ENCODE measurements at places on chromosomes 5 and 9.

DNA sequence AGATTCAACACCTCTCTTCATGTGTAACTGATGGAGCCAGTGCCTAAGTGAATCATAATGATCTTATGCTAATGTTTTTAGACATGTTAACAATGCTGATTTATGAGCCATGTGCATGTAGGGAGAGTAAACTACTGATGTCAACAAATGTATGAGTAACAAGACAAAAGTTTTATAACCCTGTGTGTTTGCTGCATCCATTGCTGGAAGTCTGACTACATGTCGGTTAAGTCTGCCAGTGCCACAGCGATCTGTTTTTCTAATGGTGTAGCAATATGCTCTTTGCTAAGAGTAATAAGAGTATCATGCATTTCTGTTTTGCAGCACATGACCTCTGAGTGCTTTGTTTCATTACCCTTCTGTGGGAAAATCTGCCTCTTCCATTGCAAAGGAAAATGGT, 26.4 kb upstream of the TMOD1 start:
- DNase-seq, result no peak

DNA sequence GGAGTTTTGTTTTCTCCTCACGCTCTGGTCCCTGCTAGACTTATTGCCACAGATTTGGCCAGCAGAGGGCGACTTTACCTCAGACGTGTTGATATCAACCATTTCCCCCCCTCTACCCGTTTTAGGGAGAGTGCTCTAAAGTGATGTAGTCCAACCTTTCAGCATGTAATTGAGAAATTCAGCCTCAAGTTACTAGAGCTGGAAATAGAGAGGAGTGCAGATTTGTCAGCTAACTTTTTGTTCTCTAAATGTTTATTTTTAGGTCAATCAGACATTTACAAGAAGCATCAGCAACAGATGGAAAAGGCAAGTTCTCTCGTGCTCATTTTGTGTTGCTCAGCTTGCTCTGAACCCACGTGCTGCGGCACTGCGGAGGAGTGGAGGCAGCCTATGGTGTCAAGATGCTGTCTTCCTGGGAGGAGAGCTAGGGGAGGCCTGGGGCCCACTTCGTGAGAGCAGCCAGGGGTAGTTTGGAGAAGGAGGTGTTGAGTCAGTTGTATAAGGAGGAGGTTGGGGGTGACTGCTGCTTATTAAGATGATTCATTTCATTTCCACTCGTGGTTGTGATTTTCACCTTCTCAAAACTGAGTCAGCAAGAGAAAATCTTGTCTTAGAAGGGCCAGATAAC, 53.6 kb downstream of the GPR107 start:
- peak; percentile 52 for DNase-seq

- DNase-seq, result no peak
Measured at GRCh38 chr5:137395011-137395755, 103.9 kb downstream of the SPOCK1 start.

DNA sequence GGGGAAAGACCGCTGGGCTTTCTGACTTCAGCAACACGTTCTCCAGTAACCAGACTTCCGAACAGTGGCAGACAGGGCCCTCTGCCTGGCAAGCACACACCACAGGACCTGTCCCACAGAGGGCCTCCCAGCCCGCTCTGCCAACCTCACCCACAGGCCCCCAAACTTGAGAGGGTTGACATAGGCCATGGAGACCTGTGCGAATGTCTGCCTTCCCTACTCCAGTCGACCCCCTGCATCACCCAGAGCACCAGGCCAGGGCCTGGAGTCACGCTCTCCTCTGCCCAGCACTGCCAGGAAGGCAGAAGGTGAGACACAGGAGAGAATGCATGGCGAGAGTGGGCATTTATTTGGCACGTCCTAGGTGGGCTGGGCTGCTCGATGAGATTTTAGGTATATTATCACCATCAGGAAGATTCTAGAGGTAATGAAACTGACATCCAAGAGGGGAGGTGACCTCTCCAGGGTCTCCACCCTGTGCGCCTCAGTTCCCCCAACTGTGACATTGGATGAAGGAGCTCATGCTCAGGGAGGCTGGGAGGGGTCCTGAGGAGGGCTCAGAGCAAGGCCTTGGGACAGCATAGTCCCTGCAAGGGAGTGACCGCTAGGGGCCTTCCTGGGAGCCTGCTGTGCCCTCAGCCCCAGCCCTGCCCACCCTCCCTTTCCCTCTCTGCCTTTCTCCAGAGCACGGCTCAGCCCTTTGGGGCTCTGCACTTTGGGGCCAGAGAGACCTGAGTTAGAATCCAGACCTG, 54.9 kb downstream of the DUSP1 start:
- DNase-seq, result no peak

GRCh38 chr5:66769030-66769733, 173.0 kb downstream of the MAST4 start:
- no peak for DNase-seq

DNA sequence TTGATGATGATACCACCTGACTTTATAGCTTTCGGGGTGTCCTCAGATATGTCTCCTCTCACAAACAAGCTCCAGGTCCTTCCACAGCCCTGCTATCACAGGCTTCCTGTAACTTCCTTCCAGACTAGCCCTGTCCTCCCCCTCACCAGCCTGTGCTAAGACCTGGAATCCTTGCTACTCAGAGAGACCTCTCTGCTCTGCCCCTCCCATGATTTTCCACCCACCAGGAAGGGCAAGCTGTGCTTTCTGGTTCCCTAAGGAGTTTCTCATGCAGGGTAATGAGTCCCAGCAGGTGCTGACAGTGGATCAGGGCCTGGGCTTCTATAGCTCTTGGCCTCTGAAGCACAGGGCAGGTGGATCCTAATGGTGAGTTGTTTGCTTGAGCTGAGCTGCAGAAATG, 86.9 kb downstream of the AOPEP start:
- DNase-seq, result no peak

DNA sequence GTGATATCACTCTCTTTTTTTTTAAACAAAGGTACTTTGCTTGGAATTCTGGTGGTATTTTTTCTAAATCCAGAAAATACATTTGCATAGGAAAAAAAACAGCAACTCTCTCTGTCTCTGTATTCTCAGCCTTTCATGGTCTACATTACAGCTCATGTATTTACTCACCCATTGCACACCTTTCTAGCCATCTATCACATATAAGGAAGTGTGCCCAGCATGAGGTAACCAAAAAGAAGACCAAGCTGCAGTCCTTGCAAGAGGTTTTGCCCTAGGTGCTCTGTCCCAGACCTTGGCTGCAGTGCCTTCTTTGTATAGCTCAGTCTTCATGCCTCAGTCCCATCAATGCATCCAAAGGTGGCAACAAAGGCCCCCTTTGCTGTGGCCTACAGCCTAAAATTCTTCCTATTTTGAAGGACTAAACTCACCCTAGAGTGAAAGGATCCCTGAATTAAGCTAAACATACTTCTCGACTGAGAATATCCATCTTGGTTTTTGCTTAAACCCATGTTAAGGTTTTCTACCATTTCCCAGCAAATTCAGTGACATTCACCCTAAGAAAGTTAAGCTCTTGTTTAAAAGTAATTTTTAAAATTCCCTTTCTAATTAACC, 446.4 kb downstream of the KIF4B start:
- no peak for DNase-seq

DNA sequence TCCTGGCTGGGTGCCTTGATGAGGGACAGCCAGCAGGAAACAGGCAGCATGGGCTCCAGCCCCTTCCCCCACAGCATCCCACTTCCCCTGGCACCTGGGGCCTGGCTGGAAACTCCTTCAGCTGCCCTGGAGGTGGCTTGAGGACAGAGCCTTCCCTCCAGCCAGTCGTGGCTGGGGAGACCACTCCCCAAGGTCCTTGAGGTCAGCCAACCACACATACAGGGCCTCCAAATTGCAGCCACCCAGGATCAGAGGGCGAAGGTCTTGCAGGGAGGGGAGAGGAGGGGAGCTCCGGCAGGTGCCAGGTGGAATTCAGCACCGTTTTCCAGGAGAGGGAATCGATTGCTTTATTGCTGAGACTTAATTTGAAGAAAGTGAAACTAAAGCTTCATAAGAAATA, 280.4 kb downstream of the PBX3 start:
- no peak for DNase-seq

GRCh38 chr5:169071-169727, 22.1 kb upstream of the LRRC14B start:
- DNase-seq, result no peak

DNA sequence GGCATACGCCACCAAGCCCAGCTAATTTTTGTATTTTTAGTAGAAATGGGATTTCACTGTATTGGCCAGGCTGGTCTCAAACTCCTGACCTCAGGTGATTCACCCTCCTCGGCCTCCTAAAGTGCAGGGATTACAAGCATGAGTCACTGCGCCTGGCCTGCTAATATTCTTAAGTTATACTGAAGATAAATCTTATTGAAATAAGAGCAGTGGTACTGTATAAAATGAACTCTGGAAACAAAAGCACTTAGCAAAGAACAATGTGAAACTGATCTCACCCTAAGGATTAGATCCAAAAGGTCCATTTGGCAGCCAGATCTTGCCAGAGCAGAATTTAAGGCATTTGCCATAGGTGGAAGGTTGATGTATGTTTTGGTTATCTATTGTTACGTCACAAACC, 27.1 kb downstream of the CYSTM1 start:
- DNase-seq, result no peak

DNA sequence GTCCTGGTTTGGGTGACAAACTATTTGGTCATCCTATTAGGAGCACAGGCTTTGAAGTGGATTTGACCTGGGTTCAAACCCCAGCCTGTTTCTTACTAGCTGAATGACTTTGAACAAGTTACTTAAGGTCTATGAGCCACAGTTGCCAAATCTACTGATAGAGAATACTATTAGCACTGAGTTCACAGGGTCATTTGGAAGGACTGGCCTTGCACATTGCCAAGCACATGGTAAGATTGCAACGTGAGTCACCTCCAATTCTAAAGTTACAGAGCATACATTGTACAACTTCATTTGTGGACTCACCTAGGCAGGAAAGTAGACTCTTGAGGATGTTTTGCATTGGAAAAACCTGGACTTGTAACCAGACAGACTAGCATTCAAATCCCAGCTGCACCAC, 38.9 kb downstream of the MFAP3 start:
- no peak for DNase-seq

DNA sequence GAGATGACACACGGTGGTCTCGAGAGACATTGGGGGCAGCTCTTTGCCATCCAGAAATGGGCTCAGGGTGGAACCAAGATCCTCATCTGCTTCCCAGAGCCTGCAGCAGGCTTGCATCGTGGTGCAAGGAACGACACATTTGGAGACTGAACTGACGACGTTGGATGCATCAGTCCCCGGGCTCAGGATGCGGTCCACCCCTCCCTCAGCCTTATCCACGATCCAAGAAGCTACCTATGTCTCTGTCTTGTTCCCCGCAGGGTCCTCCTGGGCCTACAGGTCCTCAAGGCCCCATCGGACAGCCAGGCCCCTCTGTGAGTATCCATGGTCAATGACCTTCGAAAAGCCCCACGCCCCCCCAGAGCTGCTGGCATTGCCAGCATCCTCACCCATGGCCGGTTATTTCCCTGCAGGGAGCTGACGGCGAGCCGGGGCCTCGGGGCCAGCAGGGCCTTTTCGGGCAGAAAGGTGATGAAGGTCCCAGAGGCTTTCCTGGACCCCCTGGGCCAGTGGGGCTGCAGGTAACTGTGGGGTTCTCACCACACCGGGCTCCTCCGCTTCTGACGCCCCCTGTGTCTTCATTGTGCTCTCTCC, 69.4 kb upstream of the FCN2 start:
- DNase-seq, result no peak

All from stimulated activated naive B cell treated with anti-CD40 and anti-IgM and Interleukin-4, amounts not matched to agents 10 μg/mL and 1 μg/mL and 100 μg/mL, for 72 hours (primary cell).